NCI-H2171 (cell line): ENCODE measurements at places on chromosomes 12 and 14.

GRCh38 chr12:3473844-3474243, 17.2 kb upstream of the PRMT8 start:
- no peak for DNase-seq

- DNase-seq: no peak
Measured at GRCh38 chr12:44697511-44697910, 178.6 kb downstream of the NELL2 start.

DNA sequence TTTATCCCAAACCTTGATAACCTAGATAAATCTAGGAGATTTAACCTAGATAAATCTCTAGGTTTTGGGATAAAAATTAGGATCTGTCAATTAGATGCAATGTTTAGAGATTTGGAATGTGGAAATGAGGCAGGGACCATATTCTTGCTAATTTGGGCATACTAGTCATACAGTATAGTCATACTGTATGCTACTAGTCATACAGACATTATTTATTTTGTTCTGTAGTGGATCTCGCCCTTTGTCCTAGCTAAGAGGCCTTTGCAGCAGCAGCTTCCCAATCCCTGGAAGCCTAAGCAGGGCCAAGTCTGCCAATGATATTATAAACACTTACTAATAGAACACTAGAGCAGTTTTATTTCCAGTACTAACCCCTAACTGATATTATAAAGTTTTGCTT, 136.4 kb downstream of the CEP128 start:
- no peak for DNase-seq

DNA sequence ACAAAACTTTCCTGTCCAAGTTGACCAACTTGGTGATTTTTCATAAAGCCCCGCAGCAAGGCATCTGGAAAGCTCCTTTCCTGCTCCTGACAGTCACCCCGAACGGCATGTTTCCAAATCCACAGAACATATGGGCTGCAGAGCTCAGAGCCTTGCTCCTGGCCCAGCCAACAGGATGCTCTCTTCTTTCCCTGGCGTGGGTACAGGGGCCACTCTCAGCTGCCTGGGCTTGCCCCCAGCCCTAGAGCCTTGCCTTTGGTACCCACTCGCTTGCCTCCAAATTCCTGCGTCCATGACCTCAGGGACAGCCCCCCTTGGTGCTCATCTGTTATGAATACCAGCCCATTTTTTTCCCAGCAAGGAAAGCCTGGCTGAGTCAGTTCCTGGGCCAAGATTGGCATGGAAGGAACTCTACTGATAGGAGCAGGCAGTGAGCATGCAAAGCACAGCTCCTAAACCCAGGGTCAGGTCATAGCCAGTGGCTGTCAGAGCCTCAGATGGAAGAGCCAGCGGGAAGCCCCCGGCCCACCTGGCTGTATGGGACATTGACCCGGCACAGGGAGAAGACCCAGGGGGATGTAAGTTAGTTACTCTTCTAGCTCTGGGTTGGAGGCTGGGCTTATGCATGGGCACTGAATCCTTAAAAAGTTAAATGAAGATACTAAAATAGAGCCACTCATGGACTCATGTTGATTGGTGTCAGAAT, 105.3 kb upstream of the RTL1 start:
- no peak for DNase-seq

DNA sequence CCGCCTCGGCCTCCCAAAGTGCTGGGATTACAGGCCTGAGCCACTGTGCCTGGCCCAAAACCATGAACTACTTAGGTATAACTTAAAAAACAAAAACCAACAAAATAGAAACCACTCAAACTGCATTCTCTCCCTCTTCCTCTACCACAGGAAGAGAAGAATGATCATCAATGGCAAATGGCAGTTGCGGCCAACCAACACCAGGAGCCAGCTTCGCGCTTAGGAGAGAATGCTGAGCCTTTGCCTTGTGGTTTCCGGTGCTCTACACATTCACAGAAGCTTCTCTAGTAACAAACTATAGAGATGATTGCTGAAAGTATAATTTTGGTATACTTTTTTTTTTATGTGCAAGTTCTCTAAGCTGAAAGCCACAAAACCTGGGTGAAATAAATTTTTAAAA, 17.1 kb downstream of the CATSPERB start:
- DNase-seq: no peak

DNA sequence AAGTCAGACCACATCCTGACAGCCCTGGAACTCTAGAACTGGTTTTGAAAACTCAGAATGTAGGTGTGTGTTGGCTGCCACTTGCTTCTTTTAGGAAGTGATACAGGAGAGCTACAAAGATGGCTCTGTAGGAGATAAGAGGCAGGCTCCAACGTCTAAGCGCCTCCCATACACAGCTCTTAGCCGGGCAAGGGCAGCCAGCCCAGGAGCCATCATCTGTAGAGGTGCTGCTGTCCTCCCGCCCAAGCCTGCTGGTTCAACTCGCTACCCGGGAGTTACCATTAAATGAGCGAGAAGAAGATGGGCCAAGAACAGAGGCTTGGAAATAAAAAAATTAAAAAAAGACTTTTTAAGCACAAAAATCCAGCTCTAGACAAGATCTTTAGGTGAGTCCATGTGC, 61.2 kb upstream of the DIO3 start:
- DNase-seq: no peak

- no peak for DNase-seq
Measured at GRCh38 chr12:70240673-70241072, 2.6 kb upstream of the CNOT2 start.

GRCh38 chr12:530821-531220, 71.1 kb downstream of the B4GALNT3 start:
- peak; percentile 99 for DNase-seq

GRCh38 chr14:104942586-104942985, 17.9 kb downstream of the PLD4 start:
- no peak for DNase-seq

- DNase-seq: no peak
Measured at GRCh38 chr14:33556382-33557121, 394.3 kb downstream of the EGLN3 start.

- no peak for DNase-seq
Measured at GRCh38 chr14:93987815-93988476, 9.2 kb upstream of the CCDC197 start.

GRCh38 chr12:100391856-100392255, 35.0 kb downstream of the SLC17A8 start:
- no peak for DNase-seq

- no peak for DNase-seq
Measured at GRCh38 chr12:6171409-6172015, 28.7 kb upstream of the CD9 start.

DNA sequence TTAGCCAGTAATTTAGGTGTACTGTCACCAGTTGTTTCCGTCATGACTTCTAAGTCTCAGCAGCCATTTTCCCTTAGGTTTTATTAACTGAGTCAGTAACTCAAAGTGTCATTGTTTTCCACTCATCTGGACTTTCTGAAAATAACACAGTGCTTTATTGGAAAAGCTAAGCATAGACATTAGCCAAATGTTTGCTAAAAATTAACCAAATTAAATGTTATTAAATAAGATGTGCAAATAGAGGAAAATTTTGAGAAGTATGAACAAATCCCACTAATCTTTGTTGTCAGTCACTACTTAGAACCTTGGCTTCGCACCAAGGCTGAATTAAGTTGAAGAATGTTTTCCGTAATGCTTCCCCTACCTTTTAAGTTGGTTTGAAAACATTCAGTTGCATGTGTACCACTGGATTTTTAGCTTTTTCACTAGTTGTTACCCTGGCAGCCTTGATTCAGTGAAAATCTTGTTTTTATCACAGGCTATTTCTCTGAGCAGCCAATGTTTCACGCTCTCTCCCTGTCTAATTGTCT, 43.0 kb downstream of the BORCS5 start:
- no peak for DNase-seq

GRCh38 chr14:80385336-80385735, 174.0 kb upstream of the DIO2 start:
- DNase-seq: no peak

GRCh38 chr14:24409192-24409591, 10.4 kb downstream of the NYNRIN start:
- no peak for DNase-seq

DNA sequence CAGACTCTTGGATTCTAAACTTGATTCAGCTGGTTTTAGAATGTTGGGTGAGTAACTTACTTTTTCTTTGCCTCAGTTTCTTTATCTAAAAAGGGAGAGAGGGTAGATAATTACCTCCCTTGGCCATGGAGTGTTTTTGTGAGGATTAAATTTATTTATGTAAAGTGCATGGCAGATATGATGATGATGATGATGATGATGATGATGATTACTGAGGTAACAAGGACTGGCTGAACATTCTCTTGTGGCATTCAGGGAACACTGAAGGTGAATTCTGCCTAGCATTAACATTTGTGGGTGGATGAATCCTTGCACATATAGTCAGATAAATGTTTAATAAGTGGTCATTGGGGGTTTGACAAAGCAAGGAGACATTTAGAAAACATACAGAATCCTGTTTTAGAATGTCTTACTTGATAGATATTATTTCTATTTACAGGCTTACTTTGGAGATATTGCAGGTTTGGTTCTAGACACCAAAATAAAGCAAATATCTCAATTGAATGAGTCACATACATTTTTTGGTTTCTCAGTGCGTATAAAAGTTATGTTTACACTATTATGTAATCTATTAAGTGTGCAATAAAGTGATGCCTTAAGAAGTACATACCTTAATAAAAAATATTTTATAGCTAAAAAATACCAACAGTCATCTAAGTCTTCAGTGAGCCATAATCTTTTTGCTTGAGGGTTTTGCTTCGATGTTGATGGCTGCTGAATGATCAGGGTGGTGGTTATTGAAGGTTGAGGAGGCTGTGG, 123.2 kb downstream of the SNAPC1 start:
- DNase-seq: no peak

DNA sequence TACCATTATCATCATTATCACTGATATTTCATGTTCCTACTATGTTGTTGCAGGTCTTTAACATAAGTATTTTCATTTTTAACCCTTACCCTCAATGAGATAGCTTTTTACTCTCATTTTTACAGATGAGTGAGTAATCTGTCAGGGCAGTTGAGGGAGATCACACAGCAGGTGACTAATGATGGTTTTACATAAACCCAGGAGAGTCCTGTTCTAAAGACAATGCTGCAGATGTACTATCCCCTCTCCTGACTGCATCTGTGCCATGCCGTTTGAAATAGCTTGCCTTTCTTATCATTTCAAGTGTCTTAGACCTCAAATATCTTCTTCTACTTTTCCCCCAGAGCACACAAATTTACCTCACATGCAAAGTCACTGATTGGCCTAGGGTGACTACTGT, 1552.1 kb upstream of the SEL1L start:
- no peak for DNase-seq

- no peak for DNase-seq
Measured at GRCh38 chr12:121331248-121331647, 21.0 kb downstream of the ANAPC5 start.

DNA sequence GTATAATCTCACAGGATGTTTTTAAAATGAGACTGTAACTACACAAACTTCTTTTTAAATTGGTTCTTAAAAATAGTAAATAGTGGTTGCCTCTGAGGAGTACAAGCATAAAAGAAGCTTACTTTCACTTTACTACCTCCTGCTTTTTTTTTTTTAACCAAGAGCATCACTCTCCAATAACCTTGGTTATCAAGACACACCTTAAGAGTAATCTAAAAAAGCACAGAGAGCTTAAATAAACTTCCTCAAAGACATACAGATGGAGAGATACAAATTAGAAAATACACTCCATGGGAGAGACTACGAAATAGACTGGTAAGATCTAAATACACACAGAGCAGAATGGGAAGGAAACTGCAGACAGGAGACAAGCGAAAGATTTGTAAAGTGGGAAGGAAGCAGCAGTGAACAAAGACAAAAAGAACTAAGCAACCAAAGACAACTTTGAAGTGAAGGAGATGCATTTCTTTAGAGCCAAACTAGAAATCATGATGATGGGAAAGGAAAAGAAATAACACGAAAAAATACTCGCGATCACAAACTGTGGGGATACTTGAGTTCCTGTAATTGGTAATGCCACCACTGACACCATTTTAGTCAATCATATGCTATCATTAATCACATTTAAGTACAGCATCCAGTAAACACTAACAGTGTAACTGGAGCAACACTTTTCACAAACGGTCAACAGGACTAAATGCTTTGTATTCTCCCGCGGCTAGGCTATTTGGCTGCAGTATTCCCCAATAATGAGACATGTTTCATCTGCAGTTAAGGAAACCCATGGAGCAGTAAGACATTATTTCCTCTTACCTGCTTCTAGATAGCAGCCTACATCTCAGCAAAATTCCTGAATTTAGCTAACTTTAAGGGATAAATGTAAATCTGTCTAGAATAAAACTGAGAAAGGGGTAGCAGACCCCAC, 8.2 kb downstream of the SINHCAF start:
- no peak for DNase-seq

DNA sequence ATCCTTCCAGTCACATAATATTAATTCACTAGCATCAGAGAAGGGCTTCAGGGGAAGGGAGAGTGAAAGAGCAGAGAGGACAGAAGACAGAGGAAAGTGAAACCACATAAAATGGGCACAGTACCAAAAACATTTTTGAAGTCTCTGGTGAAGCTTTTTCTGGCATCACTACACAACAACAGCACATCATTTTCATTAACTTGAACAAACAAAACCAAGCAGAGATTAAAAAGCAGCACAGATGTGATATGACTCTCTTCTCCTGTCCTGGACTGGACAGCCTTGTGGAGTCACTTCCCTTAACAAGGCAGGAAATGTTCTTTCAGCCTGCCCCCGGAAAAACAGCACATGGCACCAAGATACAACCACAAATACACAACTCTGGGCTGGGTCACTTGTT, 112.0 kb downstream of the TSPAN8 start:
- no peak for DNase-seq

DNA sequence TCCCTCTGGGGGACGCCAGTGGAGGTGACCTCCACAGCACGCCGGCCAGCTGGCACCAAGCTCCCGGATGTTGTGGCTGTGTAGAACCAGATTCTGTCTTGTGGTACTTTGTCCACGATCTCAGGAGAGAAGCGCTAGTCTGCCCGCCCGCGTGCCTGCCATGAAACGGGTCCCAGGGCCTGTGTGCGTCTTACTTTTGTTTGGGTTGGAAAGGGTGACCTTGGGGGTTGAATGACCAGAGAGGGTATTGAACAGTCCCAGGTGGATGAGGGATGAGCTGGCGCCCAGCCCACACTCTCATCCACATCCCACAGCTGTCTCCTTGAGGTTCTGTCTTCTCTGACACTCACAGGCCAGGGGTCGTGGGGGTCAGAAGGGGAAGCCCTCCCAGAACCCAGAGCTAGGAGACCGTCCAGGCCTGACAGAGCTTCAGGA, 78.3 kb downstream of the WDR20 start:
- DNase-seq: no peak
